Left cardiac atrium (tissue), 4 donors: ENCODE measurements at places on chromosomes 2 and 18. TPM values are rescaled to one million over a fixed set of nuclear protein-coding genes. Genes with fewer than 3 reads are reported as not detected.

The DUSP19 gene
- 5.9 TPM for total RNA-seq

GRCh38 chr2:191083540-191083939, 67.3 kb downstream of the STAT4 start:
- DNase-seq = no peak

- no peak for DNase-seq
These were observed 142.3 kb upstream of the FBXO11 start for GRCh38 chr2:48048476-48049171.

DNA sequence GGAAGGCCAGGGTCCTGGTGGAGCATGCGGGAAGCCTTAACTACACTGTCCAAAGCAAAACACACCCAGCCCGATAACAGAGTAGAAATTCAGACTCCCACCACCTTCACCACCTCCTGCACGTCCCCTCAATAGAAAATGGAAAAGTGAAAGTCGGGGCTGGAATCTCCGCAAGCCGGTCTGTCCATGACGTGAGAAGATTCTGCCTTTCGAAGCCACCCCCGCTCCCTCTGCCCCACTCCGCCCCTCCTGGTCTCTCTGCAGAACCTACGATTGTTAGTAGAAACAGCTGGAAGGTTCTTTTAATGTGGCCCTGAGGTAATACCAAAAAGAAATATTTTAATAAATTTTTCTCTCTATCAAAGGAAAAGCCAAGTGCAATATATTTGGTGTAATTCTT, 116.4 kb downstream of the GBX2 start:
- DNase-seq = no peak
